Stimulated activated CD4-positive, alpha-beta T cell treated with anti-CD3 and anti-CD28 coated beads, Interleukin-15, amount 100 ng/mL, for 1 hour (primary cell): ENCODE measurements at places on chromosomes 16 and 17.

DNA sequence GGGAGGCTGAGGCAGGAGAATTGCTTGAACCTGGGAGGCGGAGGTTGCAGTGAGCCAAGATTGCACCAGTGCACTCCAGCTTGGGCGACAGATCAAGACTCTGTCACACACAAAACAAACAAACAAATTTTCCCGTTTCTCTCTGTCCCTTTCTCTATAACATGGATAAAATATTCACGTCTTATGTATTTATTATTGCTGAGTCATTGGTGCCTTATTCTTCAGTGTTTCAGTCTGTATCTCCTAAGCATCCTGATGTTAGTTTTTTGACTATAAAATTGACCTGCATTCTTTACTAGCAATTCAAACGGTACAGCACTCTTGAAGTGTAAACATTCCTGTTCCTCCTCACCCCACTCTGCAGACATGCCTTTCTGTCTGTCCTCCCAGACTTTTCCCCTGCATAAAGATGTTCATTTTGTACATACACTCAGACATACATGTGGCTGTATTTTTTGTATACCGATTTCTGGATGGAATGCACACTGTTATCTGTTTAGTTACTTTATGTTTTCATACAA, 16.4 kb downstream of the DHODH start:
- no peak for DNase-seq

- DNase-seq, result no peak
Observed at GRCh38 chr17:29667969-29668368, 45.3 kb upstream of the CORO6 start.

GRCh38 chr16:30010844-30011713, at the start of gene DOC2A:
Gene DOC2A, minus strand, starts transcription at chr16:30011027. Its CDS starts 805 bp downstream, at chr16:30010222.
- DNase-seq, result no peak

GRCh38 chr17:50283246-50283645, 9.0 kb downstream of the TMEM92 start:
- no peak for DNase-seq

GRCh38 chr17:77729587-77729986, 228.9 kb upstream of the TNRC6C start:
- DNase-seq, result no peak

- DNase-seq, result no peak
Observed at GRCh38 chr16:30761427-30761927, 385 bp downstream of the CFAP119 start.

DNA sequence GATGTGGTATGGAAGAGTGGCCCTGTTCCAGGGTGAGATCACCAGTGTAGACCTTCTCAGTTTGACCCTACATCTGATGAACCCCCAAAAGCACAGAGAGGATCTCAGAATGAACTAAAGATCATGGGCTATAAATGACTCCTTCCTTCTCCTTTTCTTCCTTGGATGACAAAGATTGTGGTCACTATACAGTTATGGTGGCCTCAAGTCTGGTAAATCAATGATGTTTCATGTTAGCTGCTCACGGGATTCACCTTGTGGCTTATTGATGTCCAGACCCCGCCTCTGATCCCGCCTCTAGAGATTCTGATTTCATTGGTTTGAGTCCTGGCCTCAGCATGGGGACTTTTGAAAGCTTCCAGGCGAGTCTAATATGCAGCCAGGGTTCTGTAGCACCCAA, 112.2 kb downstream of the PITPNC1 start:
- no peak for DNase-seq

DNA sequence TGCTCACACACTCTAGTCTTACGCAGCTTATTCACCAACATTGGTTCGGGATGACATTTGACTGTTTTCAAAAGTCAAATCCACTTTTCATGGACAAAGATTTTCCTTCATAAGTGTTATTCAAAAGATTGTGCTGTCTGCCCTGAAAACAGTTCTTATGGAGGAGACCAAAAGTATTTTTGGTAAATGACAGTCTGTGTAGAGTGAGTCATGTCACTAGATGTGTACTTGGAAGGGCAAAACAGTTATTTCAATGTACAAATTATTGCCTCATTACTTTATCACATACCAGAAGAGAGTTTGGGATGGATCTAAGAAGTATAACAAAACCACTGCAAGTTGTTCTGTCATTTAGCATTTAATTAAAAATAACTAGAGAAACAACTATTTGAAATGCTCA, 265.6 kb downstream of the CDH13 start:
- no peak for DNase-seq

DNA sequence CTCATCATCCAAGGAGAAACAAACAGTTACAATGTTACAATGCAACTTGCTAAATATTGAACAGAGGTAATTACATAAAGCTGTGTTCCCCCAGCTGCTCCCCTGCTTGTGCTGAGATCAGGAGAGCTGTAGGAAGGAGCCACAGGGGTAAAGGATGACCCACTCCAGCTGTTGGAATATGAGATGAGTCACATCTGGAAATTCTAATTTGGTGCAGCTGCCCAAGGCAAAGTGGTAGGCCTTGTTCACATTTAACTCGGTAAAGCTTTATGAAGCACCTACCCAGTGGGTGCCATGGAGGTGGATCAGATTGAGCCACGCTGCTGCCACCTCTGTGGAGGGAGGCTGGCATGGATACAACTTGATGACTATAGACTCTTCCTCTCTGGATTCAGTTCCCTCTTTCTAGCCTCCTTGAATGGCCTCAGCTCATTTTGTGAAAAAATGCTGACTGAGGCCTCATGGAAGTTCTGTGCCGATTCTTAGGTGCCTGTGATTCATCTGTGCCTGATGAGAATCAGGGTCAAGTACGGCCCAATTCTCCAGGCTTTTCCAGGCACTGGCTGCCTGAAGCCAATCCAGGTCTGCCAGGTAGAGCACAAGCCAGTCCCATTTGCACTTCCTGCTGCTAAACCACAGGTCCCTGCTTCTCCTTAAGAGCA, 7.4 kb downstream of the ZNF689 start:
- DNase-seq, result no peak

GRCh38 chr17:75325348-75325747, 36.1 kb upstream of the SLC25A19 start:
- DNase-seq, result no peak
